ENCODE measurements at places on chromosomes 16 and 17.

GRCh38 chr16:50402298-50402895 is 33.6 kb upstream of the BRD7 start:
- no peak for DNase-seq

DNA sequence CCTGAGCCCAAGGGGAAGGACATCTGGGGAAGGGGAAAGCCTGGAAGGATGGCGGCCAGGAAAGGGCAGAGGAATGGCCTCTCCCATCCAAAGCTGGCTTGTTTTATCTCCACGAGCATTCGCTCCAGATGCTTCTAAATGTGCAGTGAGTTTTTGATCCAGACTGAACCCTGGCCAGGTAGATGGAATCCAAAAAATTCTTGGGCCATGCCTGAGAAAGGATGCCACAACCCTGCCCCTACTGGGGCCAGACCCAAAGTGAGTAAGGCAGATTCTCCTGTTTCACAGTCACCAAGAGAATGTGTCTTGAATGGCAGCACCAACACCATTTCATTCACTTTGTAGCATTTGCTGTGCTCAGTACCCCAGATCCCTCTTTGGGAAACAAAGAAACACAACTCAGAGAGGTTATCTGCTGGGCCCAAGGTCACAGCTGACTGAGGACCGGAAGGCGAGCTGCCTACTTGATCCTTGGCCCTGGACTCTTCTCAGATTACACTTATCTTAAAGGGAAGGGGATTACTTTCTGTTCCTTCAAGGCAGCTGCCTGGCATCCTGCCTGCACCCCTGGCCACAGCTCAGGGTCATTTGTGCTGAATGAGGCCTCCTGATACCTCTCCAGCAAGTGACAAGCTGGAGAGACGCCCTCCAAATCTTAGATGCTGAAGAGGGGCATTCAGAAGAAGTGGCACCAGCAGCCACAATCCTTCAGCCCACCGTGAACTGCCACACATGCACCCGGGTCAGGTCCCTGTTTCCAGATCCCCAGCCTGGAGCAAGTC is 3.6 kb downstream of the LRRC75A start:
- no peak for DNase-seq

- no peak for DNase-seq
These were observed 204.9 kb downstream of the C16orf78 start for GRCh38 chr16:49578435-49579024.

- DNase-seq = no peak
These were observed 10.1 kb downstream of the SNX29 start for GRCh38 chr16:11986521-11987057.

DNA sequence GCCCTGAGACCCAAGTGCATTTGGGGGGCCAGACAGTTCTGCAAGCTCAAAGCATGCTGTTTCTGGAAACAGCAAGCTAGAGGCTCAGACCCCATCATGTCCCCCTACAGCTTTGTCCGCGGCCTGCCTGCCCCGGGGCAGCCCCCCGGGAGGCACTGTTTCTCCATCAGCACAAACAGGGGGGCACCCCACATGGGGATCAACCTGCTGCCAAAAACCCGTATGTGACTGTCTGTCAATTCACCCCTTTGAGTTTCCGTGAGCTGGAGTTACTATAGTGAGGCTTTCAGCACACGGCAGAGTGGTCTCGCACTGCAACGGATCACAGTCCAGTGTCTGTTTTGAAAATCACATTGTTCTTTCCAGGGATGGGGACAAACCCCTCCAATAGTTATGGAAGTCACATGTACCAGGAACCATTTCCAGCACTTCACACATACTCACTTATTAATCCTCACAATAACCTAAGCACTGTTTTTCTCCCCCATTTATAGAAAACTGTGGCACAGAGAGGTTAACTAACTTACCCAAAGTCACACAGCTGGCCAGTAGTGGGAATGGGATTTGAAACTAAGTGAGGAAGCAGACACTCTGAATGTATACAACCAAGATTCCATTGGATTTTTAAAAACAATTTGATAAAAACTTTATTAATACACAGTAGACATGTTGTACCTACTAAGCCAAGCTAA is 269.0 kb downstream of the C16orf95 start:
- no peak for DNase-seq

- no peak for DNase-seq
These were observed 190.4 kb downstream of the ABCC12 start for GRCh38 chr16:47965439-47965838.

DNA sequence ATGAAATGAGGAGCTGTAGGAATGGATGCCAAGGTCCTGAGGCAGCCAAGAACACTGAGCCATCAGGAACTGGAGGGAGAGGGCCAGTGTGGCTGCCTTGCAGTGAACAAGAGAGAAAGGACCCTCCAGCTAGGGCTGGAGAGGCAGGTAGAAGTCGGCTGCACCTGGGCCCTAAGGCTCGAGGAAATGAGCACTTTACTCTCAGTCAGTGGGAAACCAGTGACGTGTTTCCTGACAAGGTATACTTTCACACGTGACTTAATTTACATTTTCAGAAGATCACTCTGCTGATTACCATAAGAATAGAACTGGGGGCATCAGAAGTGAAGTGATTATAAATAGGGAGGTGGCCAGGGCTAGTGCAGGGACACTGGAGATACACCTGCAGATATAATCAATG is 115.2 kb downstream of the C17orf67 start:
- no peak for DNase-seq

DNA sequence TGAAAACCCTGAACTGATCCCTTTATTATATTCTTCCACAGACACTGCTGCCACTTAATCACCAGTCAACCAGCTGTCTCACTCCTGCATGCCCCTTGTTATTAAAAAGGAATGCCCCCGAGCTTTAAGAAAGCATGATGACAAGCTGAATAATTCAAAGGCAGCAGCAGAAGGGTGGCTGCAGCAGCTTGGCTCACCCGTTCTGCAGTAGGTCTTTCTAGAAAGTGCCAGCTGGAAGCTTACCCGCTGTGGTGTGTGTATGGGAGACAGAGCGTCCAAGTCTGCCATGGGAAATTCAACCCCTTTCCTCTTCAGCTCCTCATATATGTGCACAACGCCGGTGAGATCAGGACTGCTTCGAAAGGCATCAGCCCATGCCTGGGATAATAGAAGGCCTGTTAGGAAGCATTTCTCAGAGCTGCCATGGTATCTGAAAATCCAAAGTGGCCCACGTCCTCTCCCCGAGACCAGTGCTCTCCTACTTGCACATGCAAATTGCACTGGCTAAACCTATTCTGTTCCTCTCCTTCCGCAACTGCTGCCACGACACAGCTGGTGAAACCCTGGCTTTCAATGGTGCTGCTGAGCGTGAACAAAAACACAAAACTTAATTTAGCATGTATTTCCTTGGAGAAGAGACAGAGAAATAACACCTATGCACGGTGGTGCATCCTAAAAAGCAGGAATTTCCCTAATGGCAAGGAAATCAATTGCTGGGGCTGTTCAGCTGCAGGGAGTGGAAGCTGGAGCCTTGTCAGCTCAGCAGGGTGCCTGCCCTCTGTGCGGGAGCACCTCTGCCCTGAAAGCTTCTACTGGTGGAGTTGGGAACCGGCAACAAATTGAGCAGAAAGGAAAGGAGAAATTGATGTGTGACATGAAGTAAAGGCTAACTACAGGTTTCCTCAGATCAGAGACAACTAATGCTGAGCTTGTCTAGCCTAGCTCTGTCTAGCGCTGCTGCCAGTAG is 47.9 kb upstream of the SREBF1 start:
- no peak for DNase-seq

DNA sequence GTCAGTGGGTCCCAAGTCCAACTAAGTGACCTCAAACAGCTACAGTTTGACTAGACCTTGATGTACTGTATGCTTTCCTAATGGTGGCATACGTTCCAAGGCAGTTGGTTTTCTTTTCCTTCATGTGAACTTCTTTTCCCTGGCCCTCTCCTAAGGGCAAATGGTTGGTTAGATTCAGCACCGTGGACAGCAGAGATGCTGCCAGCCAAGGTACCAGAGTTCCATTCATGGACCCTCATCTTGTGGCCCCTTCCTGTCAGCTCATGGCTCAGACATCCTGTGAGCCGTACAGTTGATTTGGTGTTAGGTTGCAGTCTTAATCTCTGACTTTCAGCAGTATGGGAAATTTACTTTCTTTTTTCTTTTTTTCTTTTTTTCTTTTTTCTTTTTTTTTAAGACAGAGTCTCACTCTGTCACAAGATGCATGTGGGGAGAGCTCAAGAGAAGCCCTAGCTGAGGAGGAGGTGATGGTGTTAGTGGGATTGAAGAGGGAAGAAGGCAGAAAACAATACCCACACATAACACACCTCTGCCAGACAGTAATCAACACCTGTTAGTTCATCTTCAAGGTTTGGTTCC is 122.4 kb downstream of the USP31 start:
- no peak for DNase-seq

DNA sequence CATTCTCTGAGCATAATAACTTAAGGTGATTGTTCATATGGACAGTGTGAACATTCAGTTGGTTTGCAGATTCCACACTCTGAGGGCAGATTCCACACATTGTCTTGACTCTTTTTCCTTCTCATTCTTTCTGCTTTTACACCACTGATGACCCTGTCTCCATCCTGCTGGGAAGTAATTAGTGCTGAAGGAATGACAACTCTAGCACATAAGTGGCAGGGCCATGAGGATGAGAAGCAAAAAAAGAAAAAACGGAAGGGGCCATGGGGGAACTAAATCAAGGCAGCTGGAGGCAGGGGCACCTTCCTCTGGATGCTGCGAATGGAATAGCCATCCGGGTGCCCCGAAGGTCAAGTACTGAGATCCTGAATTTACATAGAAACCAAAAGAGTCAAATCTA is 944.0 kb downstream of the KCNJ2 start:
- DNase-seq = no peak

- DNase-seq = no peak
These were observed 1.1 kb upstream of the KPNA2 start for GRCh38 chr17:68034452-68034776.

DNA sequence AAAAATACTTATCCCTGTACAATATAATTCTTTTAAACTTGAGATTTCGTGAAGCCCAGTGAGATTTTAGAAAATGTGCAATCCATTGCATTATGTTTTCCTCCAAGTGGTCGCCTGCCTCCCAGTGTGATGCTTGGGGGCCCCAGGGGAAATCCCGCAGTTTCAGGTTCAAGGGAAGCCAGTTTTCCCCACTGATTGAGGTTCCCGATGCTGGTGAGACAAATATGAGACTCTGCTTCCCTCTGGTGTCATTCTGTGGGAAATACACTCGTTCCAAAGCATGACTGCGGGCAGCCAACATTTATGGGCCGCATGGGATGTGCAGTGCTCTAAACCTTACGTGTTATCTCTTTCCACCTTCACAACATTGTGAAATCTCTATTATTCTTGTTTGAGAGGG is 200.8 kb downstream of the PRKCB start:
- DNase-seq = peak; percentile 16

DNA sequence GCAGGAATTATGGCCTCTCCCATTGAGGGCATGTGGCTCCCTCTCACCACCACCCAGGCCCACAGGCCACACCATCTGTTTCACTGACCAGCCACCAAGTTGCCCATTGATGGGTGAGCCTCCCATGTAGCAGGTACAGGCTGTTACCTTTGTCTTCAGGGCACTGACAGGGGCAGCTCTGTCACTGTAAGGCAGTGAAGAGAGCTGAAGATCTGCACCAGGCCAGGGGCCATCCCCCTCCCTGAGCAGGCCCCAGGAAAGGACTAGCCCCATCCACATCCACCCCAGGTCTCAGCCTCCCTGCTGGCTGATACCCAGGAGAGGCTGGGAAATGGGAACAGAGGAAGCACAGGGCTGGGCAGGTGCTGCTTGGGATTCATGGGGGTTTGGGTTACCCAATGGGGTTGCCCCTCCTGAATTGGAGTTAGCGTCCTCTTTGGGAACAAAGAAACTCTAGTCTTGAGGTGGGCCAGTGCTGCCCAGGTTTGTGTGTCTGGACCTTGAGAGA is 1691.4 kb downstream of the TP53TG3F start:
- DNase-seq = no peak

- peak; percentile 3 for DNase-seq
These were observed 11.5 kb upstream of the PRSS54 start for GRCh38 chr16:58306327-58306726.

DNA sequence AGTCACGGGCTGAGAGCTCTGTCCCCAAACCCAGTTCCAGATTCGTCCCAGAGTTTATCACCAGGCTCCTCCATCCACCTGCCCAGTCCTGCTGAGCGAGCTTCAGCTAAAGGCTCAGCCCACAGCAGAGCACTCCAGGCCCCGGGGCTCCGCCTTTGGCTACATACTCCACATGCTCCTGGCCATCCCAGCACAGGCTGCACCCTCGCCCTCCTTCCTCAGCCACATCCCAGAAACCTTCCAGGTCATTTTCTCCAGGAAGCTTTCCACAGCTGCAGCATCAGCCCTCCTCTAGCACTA is 4.7 kb upstream of the CD2BP2 start:
- DNase-seq = no peak

GRCh38 chr16:79543219-79543618 is 57.3 kb downstream of the MAF start:
- no peak for DNase-seq

- no peak for DNase-seq
These were observed 1053.4 kb upstream of the RBFOX1 start for GRCh38 chr16:6279286-6279685.

DNA sequence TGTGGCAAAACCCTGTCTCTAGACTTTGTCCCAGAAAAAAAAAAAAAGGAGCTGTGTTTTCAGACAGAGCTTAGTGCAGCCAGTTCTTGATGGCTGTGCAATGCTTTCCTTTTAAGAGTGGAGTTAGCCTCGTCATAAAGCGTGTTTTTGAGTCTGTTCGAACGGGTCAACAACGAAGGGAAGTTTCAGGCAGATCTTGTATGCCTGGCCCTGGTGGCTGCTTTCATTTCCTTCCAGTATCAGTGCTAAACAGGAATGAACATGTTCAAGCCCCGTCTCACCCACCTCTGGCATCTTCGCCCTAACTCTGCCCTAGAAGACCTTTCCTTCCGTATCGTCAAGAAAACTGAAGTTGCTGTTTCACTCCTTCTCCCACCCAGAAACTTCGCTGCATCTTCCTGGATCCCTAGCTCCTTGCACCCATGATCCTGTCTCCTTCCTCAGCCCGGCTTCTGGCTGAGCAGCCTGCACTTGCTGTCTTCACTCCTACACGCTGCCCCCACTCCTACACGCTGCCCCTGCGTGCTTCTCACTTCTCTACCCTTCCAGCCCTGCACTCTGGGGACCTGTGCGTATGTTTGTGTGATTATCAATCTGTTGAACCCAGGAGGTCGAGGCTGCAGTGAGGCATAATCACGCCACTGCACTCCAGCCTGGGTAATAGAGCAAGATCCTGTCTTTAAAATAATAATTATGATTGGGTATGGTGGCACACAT is 55.3 kb downstream of the USP10 start:
- DNase-seq = no peak

- no peak for DNase-seq
These were observed 301.3 kb downstream of the SOX9 start for GRCh38 chr17:72422204-72422504.

Data from activated T-helper 1 cell treated with anti-CD3 and anti-CD28 coated beads, Interleukin-12 subunit alpha, Interleukin-12 subunit beta, Interleukin-2, Interleukin-4 antibody, amounts not matched to agents 30 ng/mL and 10 ng/mL and 1 ng/mL, durations not matched to agents 14 hours and 24 hours and 36 hours (primary cell).